ENCODE measurements at places on chromosomes 12 and 14. TPM values are rescaled to one million over a fixed set of nuclear protein-coding genes. Genes with fewer than 3 reads are reported as not detected.

Gene CD27
- 1.7 TPM for polyA plus RNA-seq

- no peak for DNase-seq
Observed at GRCh38 chr12:46686267-46686942, 139.4 kb downstream of the SLC38A4 start.

Gene EPYC
- polyA plus RNA-seq, result 0.28 TPM

DNA sequence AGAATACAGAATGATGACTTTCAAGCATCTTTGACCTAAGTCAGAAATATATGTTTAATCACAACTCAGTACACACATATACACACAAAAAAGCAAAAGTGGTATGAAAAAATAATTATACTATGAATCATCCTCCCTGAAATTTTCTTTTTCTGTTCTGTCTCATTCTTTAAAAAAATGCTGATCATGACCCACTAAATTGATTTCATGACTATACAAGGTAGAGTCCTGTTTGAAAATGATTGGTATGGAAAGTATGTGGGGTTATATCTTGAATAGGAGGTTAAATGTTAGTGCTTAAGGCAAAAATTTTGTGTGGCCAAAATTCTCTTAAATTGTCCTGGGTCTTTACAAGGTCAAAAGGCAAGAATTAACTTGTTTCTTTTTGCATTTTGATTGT lies 80.4 kb downstream of the SUDS3 start:
- DNase-seq, result no peak

DNA sequence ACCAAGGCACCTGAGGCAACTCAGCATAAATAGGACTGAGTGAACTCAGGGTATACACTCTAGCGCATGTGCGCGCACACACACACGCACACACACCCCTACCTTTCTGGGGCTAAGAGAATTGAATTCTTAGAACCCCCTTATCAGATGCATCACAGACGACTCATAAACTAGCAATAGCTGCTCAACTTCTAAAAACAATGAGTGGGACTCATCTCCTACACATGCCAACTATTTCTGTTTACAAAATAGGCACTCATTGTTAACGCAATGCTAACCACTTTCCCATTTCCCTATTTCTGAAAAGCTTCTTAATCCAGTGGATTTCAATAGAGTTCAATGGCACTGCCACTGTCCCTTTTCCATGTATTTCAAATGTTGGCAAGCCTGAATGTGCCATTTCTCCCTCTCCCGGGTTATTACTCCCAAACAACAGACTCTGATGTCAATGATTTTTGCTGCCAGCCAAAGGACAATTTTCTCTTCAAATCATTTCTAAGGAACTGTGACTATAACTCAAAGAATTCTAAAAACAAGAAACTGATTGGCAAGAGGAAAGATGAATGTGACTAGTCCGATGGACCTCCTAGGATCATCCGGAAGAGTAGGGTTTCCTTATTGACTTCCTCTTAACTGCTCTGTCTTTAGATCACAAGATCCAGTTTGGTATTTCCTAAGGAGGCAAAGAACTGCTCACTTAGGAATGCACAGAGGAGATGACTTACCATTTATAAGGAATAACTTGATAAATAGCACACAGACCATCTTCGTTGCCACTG lies 48.8 kb downstream of the SLC38A1 start:
- no peak for DNase-seq

Gene SPIC
- polyA plus RNA-seq, result 0.25 TPM

GRCh38 chr12:91926848-91927247 lies 218.8 kb downstream of the BTG1 start:
- no peak for DNase-seq

DNA sequence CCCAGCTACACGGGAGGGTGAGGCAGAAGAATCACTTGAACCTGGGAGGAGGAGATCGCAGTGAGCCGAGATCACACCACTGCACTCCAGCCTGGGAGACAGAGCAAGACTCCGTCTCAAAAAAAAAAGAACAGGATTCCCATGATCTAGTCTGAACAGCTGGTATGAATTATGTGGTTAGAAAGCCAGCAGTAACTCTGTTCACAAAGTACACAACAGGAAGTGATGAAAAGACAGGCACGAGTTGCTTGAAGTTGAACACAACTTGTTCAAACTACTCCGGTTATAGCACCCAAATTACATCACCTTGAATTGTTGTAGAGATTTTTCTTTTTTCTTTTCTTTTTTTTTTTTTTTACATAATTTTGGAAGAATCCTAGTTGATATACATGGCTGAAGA lies 238.8 kb upstream of the RGS6 start:
- DNase-seq, result no peak

DNA sequence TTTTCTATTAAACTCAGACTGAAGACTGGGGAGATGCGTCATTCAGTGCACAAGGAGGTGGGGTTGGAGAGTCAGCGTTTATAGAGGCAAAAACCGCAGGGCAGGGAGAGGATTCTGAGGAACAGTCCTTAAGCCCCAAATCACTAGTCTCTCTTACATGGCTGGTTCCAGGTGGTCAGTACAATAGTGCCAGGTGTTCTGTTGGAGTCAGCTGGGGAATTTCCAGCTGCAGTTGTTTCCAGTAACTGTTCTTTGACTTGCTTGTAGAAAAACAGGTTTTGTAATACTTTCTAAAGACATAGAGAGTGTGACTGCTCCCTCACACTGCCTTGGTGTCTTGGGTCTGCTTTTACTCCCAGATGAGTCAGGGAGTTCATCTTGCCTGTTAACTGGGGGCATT lies 192.2 kb downstream of the TMTC3 start:
- no peak for DNase-seq

DNA sequence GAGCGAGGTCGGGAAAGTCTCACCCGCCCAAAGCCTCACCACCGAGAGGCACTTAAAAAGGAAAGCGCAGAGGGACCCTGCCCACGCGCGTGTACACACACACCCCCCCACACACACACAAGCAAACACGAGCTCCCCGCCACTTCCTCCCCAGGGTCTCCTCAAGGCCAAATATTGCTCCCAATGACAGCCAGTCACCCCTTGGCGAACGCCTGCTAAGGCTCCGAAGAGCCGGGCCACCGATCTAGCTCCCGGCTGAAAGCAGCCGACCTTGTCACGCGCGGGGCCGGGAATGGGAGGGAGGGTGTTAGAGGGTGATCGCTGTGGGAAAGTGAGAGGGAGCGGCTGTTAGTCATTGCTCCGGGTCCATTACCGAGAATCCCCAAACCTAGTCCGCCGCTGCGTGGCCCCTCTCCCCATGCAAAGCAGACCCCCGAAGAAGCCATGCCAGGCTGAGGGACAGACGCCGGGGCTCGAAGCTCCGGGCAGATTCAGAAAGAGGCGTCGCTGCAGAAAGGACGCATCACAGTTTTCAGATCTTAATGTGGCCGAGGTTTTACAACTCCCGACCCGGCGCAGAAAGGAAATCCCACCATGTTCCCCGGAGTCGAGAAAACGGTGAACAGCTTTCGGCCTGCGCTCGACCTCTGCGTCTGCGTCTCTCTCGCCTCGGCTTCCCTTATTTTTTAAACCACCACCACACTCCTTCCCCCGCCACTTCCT lies 2.6 kb downstream of the BMP4 start:
- DNase-seq, result peak; percentile 53

- no peak for DNase-seq
Observed at GRCh38 chr12:70366581-70367257, 629 bp downstream of the KCNMB4 start.

GRCh38 chr12:39205969-39206368 lies 237.0 kb downstream of the KIF21A start:
- no peak for DNase-seq

DNA sequence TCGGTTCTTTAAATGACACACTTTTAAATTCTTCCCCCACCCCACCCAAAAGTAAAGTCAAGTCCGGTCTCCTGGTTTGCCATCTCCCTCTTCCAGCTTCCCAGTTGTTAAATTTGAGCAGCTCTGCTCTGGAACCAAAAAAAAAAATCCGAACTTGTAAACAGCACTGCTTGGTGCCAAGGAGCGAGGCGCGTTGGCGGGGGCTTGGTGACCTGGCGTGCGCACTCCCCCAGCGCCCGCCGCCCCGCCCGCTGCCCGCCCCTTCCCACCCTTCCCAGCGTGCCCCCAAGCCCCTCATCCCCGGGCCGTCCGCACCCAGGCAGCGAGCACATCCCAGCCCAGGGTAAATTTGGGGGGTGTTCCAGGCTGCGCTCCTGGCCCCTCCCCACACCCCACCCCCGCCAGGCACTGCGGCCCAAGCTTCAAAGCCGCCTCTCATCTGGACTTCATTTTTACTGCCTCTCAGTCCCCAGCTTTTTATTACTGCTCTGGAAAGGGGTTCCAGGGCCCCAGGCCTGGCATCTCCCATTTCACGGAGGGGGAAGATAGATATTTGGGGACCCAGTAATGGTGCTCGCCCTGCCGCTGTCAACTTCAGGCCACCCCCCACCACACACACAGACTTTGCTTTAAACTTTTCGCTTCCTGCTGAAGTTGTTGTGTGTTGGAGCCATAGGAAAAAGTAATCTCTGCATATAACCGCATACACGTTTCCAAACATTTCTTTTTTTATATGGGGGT lies 11.7 kb upstream of the ITGB7 start:
- no peak for DNase-seq

Gene ARID2
- 36.0 TPM for polyA plus RNA-seq

DNA sequence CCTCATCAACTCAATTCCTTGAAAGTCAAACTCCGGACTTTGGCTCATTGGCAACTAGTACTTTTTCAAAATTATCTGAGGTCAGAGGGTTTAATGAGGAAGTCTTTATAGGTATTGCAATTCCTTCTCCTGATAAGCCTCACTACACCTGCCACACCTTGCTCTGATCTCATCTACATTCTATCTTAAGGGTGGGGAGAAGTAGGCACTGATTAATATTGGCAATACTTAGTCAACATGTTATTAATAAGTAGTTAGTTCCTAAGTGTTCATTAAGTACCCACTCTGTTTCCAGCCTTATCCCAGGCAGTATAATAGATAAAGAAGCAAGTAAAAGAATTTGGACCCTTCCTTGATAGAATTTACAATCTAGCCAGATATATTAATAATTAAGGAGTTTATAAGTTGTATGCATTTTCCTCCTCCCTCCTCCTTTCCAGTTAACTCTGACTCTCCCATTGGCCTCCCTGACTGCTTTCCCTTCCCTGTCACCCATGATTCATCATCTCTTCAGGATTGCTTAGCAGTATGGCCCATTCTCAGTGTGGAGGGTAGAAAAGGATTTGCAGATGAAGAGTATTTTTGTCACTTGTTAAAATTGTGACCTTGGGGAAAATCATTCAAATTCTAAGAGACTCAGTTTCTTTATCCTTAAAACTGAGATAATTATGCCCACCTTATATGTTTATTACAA lies 231.0 kb upstream of the ATP2B1 start:
- no peak for DNase-seq

Gene HOXC12
- polyA plus RNA-seq, result not detected

Gene PRKD1
- 24.5 TPM for polyA plus RNA-seq

Gene ETFRF1
- polyA plus RNA-seq, result 23.1 TPM

DNA sequence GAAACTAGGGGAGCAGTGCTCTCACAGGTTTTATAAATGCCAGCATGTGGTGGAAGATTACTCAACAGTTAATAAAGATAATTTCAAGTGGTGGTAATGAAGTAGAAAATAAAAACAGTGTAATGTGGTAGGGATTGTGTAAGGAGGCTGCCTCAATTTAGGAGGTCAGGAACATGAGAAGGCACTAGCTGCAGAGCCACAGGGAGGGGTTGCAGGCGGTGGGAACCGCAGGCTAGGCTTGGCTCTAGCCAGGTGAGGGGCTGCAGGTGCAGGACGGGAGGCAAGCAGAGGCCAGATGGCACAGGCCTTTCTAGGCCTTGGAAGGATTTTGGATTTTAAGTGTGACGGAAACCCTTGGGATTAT lies 768 bp downstream of the METTL25 start:
- no peak for DNase-seq

- DNase-seq, result no peak
Observed at GRCh38 chr12:3049176-3049575, 28.0 kb upstream of the TSPAN9 start.

DNA sequence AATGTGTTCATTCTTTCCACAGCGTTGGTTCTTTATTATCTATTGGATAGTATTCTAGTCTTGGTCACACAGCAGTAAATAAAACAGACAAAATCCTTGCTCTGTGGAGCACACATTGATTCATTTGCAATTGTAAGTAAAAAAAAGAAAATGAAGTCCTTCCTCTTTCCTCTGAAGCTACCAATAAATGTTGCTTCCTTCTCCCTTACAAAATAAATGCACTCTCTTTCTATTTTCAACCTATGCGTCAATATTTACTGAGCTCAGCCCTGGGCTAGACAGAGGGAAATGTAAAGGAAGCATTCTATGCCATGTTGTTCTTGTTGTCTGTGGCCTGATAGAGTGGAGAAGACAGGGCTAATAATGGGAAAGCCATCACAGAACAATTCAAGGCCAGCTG lies 2.9 kb downstream of the ABHD12B start:
- DNase-seq, result no peak

DNA sequence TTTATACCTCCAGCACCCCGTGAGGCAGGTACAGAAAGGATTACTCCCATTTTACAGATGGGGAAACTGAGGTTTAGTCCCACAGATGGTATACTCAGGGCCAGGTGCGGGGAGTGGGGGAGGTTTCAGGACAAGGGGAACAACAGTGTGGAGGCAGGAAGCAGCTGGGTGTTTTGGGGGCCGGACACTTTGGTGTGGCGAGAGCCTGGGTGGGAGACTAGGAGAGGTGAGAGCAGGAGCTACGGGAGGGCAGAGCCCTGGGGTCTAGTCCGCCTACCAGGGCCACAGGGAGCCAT lies 61.7 kb downstream of the DIO3 start:
- DNase-seq, result no peak

DNA sequence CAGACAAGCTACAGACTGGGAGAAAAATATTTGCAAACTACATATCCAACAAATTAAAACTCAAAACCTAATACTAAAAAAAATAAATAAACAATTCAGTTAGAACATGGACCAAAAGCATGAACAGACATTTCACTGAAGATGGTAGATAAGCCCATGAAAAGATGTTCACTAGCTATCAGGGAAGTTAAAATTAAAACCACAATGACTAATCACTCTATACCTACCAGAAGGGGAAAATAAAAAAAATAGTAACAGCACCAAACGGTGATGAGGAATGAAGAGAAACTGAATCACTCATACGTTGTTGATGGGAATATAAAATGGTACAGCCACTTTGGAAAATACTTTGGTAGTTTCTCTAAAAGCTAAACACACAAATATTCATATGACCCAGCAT lies 31.1 kb upstream of the DHRS7 start:
- no peak for DNase-seq

DNA sequence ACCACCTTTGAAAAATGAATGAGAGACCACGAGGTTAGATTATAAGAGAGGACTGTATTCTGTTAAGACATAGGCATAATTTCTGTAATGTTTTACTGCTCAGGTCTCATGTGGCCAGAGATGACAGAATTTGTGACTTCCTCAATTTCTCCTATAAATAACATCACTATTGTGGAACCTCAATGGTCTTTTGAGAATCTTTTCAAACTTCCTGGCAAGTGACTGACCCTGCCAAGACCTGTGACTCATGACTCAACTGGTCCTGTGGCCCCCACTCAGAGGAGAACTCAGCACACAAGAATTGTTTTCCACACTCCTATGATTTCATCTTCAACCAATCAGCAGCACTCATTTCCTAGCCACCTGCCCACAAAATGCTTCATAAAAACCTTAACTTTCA lies 508.2 kb upstream of the ATP2B1 start:
- DNase-seq, result no peak

GRCh38 chr12:112294793-112295192 lies 87.4 kb downstream of the HECTD4 start:
- DNase-seq, result no peak
